Stimulated activated CD4-positive, alpha-beta T cell treated with anti-CD3 and anti-CD28 coated beads, TNF-alpha, amount 100 ng/mL, for 24 hours (primary cell): ENCODE measurements at places on chromosomes 2 and 18.

DNA sequence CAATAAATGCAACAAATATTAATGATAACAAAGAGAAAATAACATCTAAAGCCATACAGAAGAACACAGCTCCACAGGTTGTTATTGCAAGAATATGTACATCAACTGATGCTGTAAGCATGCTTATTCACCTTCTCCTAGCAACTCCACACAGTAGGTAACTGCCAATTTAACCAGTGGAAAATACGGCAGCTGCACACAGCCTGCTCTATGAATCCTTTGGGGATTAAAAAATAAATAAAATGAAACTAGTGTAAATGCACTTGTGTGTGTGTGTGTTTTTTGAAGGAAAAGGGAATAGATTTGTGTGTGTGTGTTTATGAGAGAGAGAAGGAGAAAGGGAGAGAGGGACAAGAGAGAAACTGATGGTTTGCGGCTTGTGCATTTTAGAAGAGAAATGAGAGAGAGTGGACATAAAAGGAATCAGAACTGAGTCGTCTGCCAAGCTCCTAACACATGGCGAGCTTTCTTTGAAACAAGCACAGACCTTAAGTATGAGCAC is 96.2 kb upstream of the PDE1A start:
- DNase-seq, result no peak

DNA sequence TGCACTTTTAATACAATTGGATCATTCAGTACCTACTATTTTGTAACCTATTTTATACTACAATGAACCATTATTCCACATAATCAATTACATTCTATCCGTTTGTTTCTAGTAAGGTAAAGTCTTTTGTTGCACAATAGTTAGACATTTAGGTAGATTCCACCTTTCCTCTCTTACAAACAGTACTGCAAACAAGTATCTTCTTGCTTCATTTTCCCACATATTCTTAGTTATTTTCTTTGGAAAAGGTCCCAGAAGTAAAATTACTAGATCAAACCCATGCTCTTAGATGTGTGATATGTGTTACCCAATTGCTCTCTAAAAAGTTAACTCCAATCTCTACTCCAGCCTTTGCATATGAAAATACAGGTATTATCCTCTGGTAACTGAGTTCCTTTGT is 49.6 kb downstream of the SPIRE1 start:
- DNase-seq, result no peak

GRCh38 chr18:35172451-35173035 is 68.3 kb upstream of the ZNF397 start:
- DNase-seq, result no peak

DNA sequence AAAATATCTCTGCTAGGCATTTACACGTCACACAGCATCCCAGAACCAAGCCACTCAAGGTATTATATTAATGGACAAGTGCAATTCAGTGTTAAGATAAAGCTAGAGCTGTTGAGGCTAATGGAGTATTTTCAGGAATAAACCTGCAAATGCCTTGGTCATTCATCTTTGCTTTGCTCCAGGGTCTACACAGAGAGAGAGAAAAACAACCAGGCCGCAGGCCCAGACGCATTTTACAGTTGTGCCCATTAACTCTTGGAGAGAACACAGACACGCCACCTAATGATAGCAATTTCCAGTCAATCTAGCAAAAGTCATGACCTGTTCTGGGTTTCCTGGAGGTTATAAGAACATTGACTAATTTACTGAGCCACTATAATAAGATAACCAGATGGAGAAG is 829.3 kb downstream of the LRRTM4 start:
- no peak for DNase-seq

GRCh38 chr2:143802871-143803650 is 673.8 kb downstream of the ARHGAP15 start:
- DNase-seq, result no peak

- DNase-seq, result no peak
Measured at GRCh38 chr2:101655702-101656422, 41.6 kb upstream of the MAP4K4 start.

GRCh38 chr2:80128080-80128479 is 176.5 kb downstream of the LRRTM1 start:
- no peak for DNase-seq

GRCh38 chr18:47615043-47615442 is 315.4 kb downstream of the SMAD2 start:
- DNase-seq, result no peak

DNA sequence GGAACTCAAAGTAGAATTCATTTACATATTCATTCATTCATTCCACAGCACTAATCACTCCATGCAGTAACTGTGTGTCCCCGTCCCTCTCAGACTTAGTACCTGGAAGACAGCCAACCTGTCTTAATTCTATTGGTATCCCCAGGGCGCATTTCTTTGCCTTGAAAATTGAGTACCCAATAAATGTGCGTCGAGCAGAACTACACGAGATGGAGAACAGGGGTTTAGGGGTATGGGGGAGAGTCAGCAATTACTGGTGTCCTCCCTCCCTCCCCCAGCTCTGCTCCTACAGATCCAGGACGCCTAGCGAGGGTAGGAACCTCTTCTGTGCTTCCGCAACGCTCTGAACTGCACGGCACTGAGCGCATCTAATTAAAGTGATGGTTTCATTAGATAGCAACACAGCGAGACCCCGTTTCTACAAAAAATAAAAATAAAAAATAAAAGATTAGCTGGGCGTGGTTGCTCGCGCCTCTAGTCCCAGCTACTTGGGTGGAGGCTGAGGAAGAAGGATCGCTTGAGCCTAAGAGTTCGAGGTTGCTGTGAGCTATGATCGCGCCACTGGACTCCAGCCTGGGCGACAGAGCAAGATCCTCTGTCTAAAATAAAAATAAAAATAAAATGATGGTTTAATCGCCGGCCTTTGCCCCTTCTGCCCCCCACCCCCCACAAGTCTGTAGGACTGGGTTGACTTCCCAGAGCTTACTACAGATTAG is 614 bp upstream of the FKBP1B start:
- no peak for DNase-seq

GRCh38 chr2:179265082-179265510 is 464 bp upstream of the SESTD1 start:
- no peak for DNase-seq

- DNase-seq, result no peak
Measured at GRCh38 chr18:41128545-41128944, 826.5 kb upstream of the PIK3C3 start.

DNA sequence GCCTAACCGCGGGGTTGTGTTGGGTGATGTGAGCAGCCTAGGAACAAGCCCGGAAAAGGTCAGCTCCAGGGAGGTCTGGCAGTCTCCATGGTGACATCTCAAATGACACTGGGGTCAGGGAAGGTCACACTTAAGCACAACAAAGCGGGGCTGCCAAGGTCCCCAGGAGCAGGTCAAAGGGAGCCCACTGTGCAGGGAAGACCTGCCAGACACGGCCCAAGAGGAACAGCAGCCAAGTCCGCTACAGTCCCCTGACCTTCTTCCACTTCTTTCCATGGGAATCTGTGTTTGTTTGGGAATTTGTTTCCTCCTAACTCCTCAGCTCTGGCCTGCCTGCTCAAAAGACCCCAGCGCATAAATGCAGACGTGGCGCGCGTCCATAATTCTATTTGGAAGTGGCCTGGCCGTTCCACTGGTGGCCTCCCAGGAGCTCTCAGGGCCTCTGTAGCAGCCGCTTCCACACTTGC is 232.1 kb upstream of the COPS8 start:
- DNase-seq, result no peak

GRCh38 chr2:74042606-74043005 is 57.9 kb downstream of the TET3 start:
- no peak for DNase-seq

DNA sequence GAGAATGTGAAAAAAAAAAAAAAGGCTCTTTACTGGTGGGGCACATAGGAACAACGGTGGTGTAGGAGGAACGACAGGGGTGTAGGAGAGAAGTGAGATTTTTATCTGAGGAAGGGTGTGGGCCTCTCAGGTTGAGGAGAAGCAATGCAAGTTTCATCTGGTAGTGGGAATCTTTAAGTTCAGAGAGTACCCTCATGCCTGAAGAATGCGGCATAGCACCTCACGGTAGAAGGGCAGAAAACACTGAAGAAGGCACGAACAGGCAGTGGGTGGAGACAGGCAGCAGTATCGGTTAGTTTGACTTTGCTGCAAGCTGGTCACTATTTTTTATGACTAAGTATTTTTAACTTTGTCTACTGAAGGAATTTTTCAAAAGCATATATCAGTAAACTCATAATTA is 52.2 kb upstream of the TSPYL6 start:
- no peak for DNase-seq

DNA sequence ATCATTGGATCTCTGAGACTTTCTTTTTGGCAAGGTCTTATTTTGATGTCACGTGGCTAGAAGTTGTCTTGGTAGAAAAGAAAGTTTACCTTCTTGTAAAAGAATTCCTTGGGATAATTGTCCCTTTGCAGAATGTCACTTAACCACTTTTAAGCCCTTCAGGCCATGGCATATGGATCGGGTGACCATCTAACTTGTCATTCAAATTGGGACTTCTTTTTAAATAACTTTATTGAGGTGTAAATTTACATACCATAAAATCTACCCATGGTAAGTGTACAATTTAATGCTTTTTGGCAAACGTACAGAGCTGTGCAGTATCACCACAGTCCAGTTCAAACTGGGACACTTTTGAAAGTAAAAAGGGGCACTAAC is 24.6 kb downstream of the ARMC9 start:
- DNase-seq, result no peak

- DNase-seq, result no peak
Measured at GRCh38 chr2:128446049-128446873, 127.6 kb upstream of the HS6ST1 start.

DNA sequence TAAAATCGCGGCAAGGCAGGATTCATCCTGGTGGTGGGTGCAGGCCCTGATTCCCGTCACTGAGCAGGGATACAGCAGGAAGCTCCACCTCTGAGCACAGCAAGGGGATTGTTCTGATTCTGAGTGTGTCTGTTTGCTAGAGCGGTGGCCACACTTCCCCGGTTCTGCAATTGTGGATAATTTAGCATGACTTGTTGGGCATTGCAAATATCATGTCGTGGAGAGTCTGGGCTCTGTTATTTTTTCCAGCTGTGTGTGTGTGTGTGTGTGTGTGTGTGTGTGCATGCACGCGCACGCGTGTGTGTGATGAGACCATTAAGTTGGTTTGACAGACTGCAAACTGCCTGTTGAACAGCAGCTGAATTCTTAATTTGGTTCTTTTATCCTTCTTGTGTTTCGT is 4.1 kb upstream of the TMEM18 start:
- no peak for DNase-seq
